ENCODE measurements at places on chromosomes 3 and 15. TPM values are rescaled to one million over a fixed set of nuclear protein-coding genes. Genes with fewer than 3 reads are reported as not detected.

Gene CCNB2
- total RNA-seq, result 99.2 TPM

Gene MLF1
- 55.5 TPM for total RNA-seq

Gene CCR4
- total RNA-seq, result not detected

Gene SENP8
- 1.9 TPM for total RNA-seq

Gene GPR62
- total RNA-seq, result not detected

Gene PLD1
- 32.5 TPM for total RNA-seq

Gene ALDH1A2
- total RNA-seq, result 4.0 TPM

Gene SLC2A2
- not detected for total RNA-seq

Gene BMF
- total RNA-seq, result 11.0 TPM

Gene SERINC4
- 0.46 TPM for total RNA-seq

Gene ZNF860
- total RNA-seq, result 2.6 TPM

Gene RYR3
- total RNA-seq, result 0.15 TPM

Gene DUOX2
- total RNA-seq, result 0.10 TPM

Gene NANOGP8
- total RNA-seq, result not detected

Gene WDR72
- 1.8 TPM for total RNA-seq

Gene C2CD4A
- total RNA-seq, result 0.09 TPM

Gene CNTN3
- not detected for total RNA-seq

Gene ACKR4
- total RNA-seq, result not detected

Gene STRIT1
- total RNA-seq, result not detected

Gene RNU5B-1
- not detected for total RNA-seq

Gene COL8A1
- total RNA-seq, result 6.6 TPM

Gene SLC6A11
- not detected for total RNA-seq

Gene C3orf22
- not detected for total RNA-seq

Gene SCAANT1
- not detected for total RNA-seq

Data from PC-9 (cell line).